Fibroblast of skin of left quadriceps (primary cell): ENCODE measurements at places on chromosomes 4 and X.

DNA sequence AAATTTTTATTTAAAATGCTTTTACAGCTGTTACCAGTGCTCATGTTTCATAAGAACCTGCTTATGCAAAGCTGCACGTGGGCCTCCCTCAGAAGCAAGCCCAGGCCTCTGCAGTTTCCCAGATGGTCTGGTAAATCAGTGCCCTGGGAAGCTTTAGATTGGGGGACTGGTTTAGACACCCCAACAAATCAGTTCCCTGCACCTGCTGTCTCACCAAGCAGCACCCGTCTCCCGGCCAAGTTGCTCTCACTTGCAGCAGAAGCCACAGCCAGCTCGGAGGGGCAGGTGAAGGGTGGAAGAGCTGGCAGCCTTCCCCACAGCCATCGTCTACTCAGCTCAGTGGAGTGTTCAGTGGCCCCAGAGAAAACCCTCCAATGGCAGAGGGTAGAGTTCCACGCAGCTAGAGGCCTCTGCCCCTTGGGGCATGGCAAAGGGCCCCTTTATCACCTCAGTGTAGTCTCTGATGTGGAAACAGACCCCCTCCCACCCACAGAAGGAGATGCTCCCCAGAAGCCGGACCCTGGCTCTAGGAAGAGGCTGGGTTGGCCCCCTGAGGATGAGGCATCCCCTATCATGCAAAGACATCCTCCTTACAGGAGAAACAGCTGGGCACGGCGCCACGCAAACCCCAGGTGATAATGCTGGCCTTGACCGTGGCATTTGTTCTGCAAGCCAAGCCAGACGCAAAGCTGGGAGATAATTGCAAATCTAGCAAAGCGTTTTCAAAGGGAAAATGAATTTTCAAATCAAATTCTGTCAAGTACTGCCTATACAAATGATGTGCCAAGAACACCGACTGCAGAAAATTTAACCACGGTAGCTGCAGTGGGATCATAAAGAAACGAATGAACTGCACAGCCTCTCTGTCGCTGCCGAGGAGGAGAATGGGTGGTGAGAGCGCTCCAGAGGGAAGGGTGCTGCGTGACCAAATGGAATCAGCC, 51.9 kb downstream of the ZFYVE28 start:
- DNase-seq, result no peak

GRCh38 chr4:154927126-154927680, 146.1 kb downstream of the RBM46 start:
- no peak for DNase-seq

DNA sequence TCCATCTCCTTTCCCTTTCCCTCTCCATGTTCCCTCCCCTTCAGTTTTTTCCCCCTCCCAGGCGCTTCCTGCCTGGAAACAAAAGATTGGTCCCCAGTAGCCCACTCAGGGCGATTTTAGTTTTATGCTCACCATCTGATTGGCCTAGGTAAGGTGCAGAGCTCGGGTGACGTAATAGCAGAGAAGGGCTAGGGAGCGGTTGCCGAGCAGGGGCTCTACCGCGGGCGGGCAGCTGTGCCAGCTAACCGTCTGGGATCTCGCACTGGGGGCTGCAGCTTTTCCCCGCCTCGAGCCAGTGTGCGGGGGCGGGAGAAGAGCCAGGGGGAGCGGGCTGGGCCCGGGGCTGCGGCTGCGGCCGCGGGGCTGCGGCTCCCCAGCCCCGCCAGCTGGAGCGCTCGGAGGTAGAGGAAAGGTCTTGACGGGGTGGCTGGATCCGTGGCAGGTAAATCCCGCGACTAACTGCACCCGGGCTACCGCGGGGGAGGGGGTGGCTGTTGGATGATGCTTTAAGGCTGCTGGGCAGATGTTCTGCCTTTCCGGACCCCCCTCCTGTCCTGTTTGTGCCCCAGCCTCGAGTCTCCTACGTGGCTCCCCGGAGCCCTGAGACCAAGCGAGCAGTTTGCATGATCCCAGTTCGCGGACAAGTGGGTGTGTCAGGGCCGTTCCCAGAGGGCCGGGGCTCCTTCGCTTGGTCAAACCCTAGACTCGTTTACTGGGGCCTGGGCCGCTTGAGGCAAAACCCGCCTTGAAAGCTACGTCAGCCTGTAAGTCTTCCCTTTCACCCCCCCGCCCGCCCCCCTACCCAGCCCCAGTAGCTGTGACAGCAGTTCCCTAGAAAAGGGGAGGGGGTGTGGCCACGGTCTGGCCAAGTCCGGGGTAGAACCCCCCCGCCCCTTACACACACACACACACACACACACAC, at the start of gene PAK3:
Gene PAK3, plus strand, starts transcription at position 218 of the 922 bp plus-strand sequence. CDS start 26,913 bp downstream, outside the sequence.
- DNase-seq, result peak; percentile 46

- no peak for DNase-seq
Measured at GRCh38 chr4:126097155-126097799, 782.5 kb downstream of the FAT4 start.

GRCh38 chr4:144582105-144582850, 63.7 kb upstream of the HHIP start:
- no peak for DNase-seq

- no peak for DNase-seq
Measured at GRCh38 chr4:78627046-78627965, 75.7 kb downstream of the ANXA3 start.

- peak; percentile 42 for DNase-seq
Measured at GRCh38 chr4:138609943-138610350, 367.8 kb upstream of the SLC7A11 start.

DNA sequence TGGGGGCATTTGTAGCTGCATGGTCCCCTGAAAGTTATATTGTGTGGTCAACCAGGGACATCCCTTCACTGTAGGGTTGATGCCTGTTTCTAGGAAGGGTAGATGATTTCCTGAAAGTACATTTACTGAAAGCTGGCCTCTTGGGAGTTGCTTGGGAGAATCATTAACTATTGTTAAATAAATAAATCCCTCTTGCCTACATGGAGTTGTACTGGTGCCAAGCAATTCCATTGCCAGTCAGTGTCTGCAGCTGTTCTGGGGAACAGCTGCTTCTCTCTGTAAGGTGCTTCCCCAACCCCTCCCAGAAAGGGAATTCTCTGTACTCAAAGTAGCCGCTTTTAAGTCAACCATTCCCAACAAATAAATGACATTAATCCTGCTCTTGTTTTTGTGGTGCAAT, 51.1 kb downstream of the C4orf51 start:
- DNase-seq, result no peak

DNA sequence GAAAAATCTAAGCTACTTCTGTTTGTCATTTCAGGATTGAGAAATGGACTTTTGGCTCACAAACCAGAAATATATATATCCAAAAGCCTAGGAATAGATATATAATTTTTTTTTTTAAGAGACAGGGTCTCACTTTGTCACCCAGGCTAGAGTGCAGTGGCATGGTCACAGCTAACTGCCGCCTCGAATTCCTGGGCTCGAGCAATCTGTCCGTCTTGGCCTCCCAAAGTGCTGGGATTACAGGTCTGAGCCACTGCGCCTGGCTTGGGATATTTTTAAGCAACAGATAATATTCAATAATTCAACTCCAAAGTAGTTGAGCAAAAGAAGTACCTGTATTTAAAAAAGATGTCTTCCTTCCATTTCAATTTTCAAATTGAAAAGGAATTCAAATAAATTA, 112.5 kb downstream of the C4orf51 start:
- DNase-seq, result no peak

- no peak for DNase-seq
Measured at GRCh38 chrX:70476166-70476933, 31.7 kb downstream of the DLG3 start.

GRCh38 chr4:4440333-4441061, 53.6 kb downstream of the NSG1 start:
- no peak for DNase-seq

GRCh38 chr4:149493492-149493891, 322.2 kb downstream of the IQCM start:
- no peak for DNase-seq

GRCh38 chrX:65195621-65196020, 219.4 kb upstream of the ZC4H2 start:
- no peak for DNase-seq

DNA sequence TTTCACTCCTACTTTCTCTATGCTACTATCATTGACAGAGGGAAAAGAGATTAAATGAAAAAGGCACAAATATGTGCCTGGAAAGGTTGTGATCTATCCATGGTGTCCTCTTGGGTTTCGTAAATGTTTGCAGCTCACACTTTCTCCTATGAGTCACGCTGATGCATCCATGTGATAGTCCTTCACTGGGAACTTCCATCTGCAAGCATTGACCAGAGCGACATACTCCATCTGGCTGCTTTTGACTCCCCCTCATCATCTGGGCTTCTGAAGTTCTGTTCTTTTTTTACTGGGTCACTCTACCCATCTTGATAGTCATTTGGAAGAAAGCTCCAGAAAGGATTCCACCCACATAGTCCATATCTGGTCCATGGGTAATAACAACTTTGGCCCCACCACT, 84.7 kb upstream of the NDST3 start:
- DNase-seq, result no peak

DNA sequence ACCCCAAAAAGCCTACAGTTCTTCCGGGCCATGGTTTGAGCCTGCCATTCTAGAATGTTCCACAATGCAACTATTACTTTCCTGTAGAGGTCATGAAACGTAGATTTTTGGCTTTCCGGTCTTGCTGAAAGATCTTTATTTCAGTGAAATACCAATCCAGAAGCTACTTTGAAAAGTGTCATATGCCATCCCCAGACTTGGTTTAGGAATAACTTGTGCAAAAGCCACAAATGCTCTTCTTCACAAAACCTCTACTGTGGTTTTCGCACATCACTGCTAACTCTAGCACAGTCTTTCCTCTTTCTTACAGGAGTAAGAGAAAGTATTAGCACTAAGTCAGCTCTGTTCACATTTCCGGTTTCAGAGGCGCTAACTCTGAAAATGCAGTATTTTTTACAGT, 12.7 kb upstream of the CD40LG start:
- DNase-seq, result no peak

DNA sequence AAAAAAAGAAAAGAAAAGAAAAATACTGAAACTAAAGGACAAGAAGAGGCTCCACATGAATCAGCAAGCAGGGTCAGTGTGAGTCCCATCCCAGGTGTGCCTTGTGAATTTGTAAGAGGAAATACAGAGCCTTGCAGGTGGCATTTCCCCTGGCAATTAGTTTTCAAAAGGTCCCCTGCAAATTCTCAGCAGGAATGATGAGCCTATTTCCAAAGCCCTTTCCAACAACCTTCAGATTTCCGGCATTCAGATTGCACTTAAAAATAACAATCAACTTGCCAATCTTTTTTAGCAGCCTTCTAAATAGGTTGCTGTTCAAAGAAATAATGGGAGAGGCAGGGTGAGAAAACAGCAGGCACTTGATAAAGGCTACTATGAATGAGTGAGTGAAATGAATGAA, 66.4 kb upstream of the OR13H1 start:
- no peak for DNase-seq

GRCh38 chrX:45267007-45267406, 66.3 kb upstream of the DIPK2B start:
- DNase-seq, result no peak
